Fibroblast of skin of right quadriceps (primary cell): ENCODE measurements at places on chromosomes 3 and 15.

- DNase-seq, result no peak
These were observed 38.1 kb upstream of the SFMBT1 start for GRCh38 chr3:53083949-53084309.

GRCh38 chr15:74235962-74236361, at the start of gene CCDC33:
CCDC33 (plus strand) TSS chr15:74236326; CDS start chr15:74236720, 394 bp downstream.
- DNase-seq, result no peak

DNA sequence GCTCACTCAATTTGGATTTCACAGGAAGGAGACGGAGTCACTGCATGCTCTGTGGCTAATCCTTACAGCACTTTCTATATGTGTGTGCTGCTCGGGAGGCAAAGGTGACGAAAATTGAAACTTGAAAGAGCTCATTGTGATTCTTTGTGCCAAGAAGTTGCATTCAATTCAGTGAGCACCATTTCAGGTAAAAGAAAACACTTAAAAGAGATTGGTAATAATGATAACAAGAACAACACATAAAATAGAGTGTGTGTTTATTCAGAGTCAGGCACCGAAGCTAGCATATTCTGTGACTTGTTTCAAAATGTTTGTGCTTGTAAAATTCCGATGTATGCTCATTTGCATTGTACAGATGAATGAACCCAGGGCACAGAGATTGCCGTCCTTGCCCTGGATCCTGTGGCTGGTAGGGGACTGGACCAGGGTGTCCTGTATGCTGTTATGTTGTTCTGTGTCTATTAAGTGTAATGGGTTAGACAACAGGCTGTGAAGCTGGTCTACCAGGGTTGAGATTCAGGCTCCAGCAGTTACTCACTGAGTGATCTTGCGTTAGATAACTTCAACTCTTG, 193.3 kb upstream of the PROK2 start:
- no peak for DNase-seq

- DNase-seq, result no peak
These were observed 151.7 kb upstream of the TBL1XR1 start for GRCh38 chr3:177348974-177349373.

GRCh38 chr15:100094127-100094510, 247.7 kb downstream of the ADAMTS17 start:
- no peak for DNase-seq

- peak; percentile 59 for DNase-seq
These were observed at the start of gene TBC1D2B for GRCh38 chr15:78077053-78077870. TBC1D2B (minus strand) TSS chr15:78077711; CDS start chr15:78077652, 59 bp downstream.

DNA sequence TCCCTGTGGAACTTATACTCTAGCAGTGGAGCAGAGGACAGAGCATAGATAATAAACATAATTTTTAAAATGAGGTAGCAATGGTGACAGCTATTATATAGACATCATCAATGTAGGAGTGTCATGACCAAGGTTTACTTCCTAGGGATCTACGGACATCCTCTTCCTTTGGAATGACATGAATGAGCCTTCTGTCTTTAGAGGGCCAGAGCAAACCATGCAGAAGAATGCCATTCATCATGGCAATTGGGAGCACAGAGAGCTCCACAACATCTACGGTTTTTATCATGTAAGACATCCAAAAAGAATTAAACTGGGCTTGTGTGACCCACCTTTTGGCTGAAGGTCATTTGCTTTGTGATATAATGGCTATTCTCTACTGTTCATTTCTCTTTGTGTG, 30.1 kb upstream of the CAPN3 start:
- no peak for DNase-seq

DNA sequence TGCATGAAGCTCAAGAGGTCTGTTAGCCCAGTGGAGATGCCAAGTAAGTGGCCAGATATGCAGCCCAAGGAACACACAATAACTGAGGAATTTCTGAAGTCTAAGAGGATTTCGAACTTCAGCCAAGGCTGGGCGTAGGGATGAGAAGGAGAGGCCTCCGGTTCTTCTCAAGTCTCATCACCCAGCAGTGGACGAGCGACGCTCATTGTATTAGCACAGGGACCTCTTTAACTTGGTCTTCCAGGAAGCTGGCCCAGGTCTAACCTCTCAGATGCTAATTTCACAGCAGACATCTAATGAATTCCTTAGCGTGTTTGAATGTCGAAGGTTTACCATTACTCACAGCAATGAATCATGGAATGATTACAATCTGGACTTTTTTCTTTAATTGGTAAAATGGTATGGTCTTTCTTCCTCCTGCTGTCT, 85.0 kb downstream of the HES1 start:
- peak; percentile 61 for DNase-seq

DNA sequence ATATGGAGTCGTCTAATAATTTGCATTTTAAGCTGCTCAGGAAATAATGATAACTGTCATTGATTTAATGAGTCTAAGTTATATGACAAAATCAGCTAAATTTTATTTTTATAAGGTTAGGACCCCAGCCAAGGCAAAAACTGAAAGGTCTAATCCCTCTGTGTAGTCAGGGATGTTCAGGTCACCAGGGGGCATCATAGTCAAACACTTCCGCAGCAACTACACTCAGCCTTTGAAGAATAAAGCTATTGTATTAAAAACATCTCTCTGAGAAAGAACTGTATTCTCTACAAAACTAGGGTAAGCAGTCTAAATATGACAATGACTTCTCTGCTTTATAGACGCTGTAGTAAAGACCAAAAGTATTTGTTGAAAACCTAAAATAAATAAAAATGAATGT, 15.0 kb downstream of the INTS14 start:
- DNase-seq, result no peak

GRCh38 chr3:186965141-186965879, 35.0 kb downstream of the ST6GAL1 start:
- no peak for DNase-seq

DNA sequence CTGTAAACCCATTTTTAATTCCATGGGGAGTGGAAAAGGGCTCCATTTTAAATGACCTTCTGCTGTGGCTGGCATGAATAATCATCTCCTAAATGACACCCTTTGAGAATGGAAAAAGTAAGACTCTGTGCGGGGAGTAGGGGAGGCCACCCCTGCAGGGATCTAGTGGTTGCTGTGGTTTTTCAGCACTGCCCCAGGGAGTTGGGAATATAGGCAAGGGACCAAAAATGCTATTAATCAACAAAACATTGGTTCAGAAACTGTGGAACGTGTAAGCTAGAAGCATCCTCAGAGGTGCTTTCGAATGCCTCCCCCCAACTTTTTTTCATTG, 30.1 kb upstream of the ADAMTS7 start:
- DNase-seq, result peak; percentile 30

- DNase-seq, result peak; percentile 44
These were observed 78.2 kb upstream of the VEPH1 start for GRCh38 chr3:157581371-157581770.

DNA sequence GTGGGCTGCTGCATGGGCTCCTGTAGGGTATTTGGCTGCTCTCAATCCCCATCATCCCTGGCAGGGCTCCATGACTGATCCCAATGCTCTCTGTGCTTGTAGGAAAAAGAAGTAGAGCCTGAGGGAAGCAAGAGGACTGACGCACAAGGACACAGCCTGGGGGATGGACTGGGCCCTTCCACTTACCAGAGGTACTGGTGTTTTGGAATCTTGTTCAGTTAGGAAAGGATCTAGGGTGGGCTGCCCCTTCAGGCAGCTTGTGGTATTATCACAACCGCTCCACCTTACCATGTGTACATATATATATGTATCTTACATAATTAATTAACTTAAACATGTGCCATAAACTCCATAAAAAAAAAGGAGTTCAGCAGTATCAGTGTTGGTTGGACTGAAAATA, 1.3 kb downstream of the SLC28A2 start:
- DNase-seq, result no peak

- peak; percentile 95 for DNase-seq
These were observed 10.8 kb upstream of the FANCD2 start for GRCh38 chr3:10015461-10015904.

GRCh38 chr15:96972201-96972600, 641.7 kb downstream of the NR2F2 start:
- no peak for DNase-seq

- no peak for DNase-seq
These were observed 2.7 kb downstream of the RAB8B start for GRCh38 chr15:63191895-63192618.

- DNase-seq, result no peak
These were observed 893.5 kb downstream of the TUSC7 start for GRCh38 chr3:117603097-117603496.

DNA sequence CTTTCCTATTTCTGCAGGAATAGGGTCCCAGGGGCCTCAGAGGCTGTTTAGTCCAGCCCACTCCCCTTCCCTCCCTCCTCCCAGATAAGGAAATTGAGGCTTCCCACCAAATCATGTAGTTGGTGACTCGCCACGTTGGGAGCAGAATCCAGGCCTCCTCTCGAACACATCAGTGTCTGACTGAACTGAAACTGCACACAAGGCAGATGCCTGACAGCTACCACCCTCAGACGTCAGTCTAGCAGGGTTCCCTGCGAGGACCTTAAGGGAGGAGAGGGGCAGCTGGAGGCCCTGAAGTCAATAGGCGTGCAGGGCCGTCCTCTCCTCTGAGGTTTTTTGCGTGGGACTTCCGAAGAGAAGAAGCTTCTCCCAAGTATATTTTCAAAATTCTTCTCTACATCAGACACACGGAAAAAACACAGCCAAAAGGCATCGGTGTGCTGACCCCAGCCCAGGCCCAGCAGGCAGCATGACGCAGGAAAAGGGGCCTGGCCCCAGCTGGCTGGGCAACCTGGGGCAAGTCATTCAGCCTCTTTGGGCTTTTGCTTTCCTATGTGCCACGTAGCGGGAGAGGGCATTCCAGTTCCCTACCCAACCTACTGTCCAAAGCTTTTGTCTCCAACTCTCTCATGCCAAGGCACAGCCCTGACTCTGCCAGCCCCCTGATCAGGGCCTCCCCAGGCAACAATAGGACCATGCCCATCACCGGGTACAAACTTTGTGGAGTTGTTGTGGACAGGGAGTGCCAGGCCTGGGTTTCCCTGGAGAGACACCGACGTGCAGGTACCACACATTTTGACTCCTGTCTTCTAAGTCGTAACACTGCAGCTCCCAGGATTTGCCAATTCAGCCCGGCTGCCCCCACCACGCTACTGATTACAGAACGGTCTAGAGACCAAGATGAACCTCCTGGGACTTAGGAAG, 283.1 kb downstream of the XXYLT1 start:
- DNase-seq, result no peak
